ENCODE measurements at places on chromosomes 13 and 19. TPM values are rescaled to one million over a fixed set of nuclear protein-coding genes. Genes with fewer than 3 reads are reported as not detected.

GRCh38 chr19:46426035-46426505 is 2.7 kb downstream of the PNMA8C start:
- no peak for DNase-seq

DNA sequence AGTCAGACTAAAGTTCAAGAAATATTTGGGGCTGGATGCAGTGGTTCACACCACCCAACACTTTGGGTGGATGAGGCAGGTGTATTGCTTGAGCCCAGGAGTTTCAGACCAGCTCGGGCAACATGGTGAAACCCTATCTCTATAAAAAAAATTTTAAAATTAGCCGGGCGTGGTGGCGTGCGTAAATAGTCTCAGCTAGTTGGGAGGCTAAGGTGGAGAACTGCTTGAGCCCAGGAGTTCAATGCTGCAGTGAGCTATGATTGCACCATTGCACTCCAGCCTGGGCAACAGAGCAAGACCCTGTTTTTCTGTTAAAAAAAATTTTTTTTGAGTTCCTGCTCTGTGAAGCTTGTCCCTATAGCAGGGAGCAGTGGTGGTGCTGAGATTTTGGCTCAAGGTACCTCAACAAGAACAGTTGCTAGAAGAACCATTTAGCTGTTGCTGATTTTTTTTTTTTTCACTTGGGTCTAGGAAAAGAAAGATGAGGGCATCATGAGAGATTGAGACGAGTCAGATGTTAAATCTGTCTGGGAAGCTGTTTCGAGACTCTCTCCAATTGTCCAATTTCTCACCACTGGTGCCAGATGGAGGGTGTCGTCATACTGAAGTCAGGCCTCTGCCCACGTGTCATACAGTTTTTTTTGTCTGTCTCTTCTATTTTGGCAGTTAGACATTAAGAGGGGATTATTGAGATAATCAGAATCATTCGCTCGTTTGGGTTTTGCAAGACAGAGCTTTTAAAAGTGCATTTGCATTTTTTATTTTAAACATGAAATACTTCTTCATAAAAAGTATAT is 3.7 kb downstream of the SLC25A42 start:
- no peak for DNase-seq

Gene IZUMO2
- not detected for total RNA-seq

Gene MBD3L5
- total RNA-seq, result not detected

Data from left ventricle myocardium superior (tissue), 1 donor.